ENCODE measurements at places on chromosomes 4 and X.

- DNase-seq: no peak
These were observed 277.4 kb downstream of the SPRY1 start for GRCh38 chr4:123673971-123674370.

GRCh38 chr4:186898367-186898766 lies 174.7 kb upstream of the FAT1 start:
- DNase-seq: no peak

GRCh38 chr4:68373513-68373912 lies 23.6 kb upstream of the YTHDC1 start:
- peak; percentile 73 for DNase-seq

DNA sequence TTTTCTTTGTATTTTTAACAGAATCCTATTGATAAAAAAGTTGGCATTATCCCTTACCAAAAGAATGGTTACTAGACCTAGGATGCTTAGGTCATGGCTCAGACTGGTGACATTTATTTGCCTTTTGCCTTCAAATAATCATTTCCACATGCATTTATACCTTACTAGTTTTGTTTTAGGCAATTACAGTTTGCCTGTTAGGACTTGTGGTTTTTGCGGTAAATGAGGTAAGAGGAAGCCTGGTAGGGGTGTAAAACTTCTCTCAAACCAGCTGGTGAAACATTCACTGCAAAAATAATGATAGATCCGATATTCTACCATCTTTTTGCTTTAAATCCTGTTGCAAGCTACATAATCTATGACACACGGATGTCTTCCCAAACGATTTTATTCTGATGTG lies 12.1 kb downstream of the LAMP2 start:
- no peak for DNase-seq

GRCh38 chr4:153988492-153989363 lies 199.8 kb upstream of the SFRP2 start:
- no peak for DNase-seq

DNA sequence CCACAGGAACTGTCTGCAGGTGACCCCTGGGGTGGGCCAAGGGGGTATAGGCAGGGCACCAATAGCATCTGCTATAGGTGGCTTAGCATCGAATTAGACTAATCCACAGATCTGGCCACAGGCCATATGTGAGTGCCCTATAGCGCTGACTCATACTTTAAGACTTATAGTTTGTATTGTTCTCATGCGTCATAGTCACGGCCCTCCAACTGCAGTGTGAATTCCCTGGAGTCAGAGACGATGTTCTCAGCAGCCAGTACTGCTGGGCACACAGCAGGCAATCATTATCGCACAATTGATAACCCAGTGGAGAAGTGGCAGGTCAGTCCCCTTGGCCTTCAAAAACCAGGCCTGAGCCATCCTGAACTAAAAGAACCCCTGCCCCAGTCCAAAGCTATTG lies 58.1 kb downstream of the ADGRG2 start:
- no peak for DNase-seq

DNA sequence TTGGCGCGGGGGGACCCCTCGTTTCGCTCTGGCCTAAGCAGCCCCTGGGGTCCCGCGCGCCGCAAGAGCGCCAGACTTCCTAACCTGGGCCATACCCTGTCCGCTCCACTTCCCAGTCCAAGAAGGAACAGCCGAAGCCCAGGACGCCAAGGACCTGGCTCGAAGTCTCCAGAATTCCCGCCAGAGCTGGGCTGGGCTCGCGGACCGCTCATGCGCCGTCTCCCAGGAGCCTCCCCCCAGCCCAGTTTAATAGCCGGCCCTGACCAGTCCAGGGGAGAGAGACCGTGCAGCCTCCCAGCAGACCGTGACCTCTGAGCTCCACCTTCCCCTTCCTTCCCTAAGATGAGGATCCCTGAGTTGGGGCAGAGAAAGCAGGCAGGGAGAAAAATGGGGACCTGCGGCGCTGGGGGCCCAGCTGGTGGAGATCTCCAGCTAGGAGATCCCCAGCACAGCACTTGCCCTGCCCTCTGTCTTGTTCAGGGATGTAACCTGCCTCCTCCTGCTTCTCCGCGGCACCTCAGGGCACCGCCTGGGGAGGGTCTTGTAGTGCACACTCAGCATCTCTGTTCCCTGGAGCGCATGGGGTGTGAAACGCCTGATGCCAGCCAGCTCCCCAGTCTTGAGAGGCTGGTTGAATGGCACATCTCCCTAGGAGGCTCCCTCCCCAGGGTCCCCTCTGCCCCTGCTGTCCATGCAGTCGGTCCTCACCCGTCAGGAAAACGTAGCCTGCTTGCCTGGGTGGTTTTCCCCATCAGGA lies 1.2 kb upstream of the LETM1 start:
- no peak for DNase-seq

DNA sequence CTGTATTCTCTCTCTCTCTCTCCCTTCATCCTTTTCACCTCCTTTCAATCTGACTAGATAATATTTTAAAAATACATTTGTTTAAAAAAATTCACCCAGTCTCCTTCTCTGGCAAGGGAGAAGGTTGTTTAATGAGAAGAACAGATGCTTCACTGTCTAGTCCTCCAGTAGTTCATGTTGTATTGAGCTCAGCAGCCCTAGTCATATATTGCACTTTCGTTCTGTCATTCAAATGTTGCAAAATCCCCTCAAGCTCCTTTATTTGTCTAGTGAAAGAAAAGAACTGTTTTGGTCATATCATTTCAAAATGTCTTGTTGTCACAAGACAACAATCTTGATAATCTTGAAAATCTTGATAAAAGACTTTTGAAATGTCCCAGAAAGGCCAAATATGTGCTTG lies 248.0 kb downstream of the GALNTL6 start:
- DNase-seq: no peak

- no peak for DNase-seq
These were observed 342.3 kb upstream of the GRID2 start for GRCh38 chr4:91961504-91961903.

GRCh38 chr4:188484256-188484655 lies 345.0 kb downstream of the TRIML1 start:
- no peak for DNase-seq

DNA sequence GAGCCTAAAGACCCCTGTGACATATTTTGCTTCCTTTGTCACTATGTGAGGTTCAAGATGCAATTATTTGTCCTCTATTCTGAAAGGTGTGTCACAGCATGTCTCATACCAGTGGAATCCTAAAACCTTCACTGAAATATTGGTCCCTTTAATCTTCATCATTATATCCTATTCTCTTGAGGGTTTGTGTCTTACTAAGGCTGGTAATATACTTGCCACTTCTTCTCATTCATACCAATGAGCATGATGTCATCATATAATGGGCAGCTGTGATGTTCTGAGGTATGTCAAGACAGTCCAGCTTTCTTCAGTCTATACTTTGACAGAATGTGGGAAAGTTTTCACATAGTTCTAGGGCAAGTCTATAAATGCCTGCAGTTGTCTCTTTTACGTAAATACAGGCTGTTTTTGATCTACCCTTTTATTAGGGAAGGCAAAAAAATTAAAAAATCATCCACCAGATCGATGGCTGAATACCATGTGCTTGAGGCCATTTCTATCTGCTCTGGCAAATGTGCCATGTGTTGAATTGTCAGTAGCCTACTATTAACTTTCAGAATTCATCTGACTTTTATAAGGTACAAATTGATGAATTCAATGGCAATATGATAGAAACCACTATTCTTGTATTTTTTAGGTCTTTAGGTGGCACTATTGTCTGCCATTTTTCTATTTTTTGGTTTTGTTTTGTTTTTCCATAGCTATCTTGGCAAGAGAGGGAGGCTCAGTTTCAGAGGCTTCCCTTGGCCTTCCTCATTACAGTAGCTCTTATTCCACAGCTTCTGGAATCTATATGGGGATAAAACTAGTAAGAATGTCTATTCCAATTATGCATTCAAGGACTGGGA lies 209.0 kb downstream of the PPARGC1A start:
- no peak for DNase-seq

DNA sequence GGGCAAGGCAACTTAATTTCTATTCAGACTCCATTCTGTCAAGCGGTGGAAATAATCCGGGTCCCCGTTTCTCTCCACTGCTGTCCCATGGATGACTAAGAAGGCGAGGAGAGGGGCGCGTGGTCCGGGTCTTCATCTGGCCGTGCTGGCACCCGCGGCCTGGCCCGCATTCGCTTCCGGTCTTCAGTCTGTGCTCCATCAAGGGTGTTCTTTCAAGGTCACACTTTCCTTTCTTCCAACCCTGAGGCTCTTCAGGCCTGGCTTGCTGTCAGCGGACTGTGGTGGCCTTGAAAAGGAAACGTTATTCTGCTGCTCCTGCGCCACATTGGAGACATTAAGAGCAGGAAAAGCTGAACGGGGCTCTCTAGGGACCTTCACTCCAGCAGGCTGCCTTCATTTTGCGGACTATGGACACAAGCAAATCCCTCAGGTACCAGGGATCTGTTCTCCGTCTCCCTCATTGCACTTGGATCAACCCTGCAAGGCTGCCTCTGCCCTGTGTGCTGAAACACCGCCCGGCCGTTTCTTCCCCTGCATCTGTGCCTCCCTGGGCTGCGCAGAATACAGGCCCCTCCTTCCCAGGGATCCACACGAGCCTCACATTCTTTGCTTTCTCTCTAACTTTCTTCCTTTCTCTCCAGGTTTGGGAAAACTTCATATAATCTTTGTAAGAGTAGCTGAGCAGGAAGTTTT lies 5.7 kb upstream of the SLC25A4 start:
- peak; percentile 59 for DNase-seq

DNA sequence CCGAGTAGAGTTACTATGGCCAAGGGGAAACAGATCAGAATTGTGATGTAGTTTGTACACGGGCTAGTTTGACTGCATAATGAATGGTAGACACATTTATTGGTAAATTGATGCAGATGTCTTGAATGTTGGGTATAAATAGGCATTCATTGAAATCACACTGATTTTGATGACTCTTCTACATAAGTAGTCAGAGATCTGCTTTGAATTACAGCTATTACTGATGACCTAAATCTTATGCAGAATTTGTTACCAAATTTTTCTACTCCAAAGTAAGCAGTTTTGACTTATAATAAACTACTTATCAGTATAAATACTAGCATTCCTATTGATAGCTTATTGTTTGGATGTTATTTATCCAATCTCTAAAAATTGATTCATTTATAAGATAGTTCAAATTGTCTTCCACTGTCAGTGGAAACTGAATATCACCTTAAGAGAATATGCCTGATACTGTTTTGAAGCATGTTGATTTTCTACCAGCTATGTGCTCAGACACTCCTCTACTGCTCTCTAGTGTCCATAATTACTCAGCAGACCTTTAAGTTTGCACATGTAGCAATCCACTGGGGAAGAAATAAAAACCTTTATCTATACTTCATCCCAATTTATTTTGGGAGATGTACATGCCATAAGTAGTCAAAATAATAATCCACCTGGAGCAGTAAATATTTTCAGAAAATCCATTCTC lies 120.3 kb downstream of the RASL11B start:
- DNase-seq: no peak

DNA sequence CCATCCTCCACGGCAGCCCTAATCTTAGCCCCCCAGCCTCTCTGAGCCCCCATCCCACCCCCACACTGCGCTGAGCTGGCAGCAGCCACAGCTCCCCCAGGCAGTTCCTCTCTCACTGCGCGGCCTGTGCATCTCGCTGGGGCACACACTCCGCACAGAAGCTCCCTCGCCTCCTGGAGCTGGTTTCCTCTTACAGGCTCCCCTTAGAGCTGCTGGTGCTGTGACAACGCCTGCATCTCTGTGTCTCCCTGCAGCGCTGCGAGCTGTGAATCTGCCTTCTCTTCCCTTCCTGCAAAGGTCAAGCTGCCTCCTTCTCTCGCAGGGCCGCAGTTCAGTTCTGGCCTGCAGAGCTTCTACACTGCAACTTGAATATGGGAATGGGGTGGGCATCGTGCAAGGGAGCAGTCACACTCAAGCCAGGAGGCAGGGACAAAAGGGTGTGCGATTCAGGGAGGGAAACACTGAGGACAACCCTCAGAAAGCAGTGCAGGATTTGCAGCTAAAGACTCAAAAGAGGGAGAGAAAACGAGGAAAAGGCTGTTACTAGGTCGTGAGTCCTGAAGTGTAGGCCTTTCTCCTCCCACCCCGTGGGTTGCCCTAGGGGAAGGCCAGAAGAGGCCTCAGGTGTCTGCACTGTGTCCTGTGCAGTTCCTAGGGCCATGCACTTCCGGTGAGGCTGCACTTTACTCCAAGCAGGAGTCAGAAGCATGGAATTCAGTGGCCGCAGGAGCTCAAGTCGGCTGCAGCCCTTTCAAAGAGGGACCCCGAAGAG lies 87.0 kb downstream of the BCOR start:
- DNase-seq: no peak
